ENCODE measurements at places on chromosomes 11 and 22.

- no peak for DNase-seq
These were observed 251.4 kb downstream of the TTC28 start for GRCh38 chr22:28428271-28428670.

DNA sequence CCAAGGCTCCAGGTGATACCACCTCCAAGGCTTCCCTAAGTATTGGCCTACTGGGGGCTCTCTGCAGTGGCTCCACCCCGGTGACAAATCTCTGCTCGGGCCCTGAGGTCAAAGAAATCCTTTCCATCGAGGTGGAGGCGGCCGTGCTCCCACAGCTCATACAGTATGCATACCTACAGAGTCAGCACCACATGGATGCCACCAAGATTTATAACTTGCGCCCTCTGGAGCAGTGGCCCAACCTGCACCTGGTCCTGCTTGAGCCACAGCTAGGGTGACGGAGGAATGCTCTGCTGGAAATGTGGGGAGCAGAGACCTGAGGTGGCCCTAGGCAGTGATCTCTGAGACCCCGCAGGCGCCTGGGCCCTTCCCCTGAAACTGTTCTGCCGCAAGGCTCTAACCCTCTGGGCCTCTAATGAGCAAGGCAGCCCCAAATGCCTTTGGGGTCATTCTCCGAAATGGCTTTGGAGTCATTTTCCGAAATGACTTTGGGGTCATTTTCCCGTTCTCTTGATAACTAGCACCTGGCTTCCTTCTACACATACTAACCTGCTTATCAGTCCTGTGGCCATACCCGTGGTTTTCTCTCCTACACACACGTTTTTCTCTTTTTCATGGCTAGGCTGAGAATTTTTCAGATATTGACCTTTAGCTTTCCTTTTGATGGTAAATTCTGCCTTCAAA, 33.9 kb downstream of the TMEM45B start:
- no peak for DNase-seq

GRCh38 chr11:66277471-66278362, at the start of gene CNIH2:
Gene CNIH2, plus strand, starts transcription at chr11:66278175. Its CDS starts 282 bp downstream, at chr11:66278457.
- DNase-seq, result no peak

DNA sequence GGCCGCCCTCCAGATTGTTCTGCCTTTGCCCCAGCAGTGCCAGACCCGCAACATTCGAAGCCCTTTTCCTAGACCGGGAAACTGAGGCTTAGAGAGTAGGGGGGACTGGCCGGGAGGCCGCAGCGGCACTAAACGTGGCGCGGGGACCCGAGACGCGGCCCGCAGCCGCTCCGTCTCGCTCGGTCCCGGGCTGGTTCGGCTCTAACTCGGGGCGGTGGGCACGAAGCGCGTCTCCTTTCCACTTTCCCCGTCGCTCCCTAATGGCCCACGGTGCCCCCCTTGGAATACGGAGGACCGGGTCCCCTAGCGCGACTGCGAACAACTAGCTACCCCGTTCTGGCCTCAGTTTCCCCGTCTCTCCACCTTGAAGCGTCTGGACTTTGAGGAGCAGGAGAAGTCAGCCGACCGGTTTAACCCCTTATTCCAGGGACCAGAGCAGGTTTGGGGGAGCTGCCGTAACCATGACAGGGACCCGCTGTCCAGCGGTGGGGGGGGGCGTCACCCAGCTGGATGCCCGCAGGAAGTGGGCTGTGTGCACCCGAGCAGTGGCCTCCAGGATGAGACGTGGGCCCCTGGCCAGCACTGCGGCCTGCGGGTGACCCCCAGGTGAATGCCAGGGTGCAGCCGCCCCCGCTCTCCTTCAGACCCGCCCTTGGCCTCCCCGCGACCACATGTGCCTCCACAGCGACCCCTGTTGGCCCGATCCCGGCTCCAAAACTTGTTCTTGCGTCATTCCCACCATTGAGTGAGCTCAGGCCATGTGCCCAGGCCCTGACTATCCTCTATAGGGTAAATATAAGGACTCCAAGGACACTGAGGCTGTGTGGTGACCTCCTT, 1.1 kb downstream of the CDC42EP1 start:
- peak; percentile 99 for DNase-seq

GRCh38 chr11:58763120-58763490, 31.4 kb upstream of the GLYAT start:
- DNase-seq, result no peak

- peak; percentile 45 for DNase-seq
These were observed 1.8 kb upstream of the NAALADL1 start for GRCh38 chr11:65059959-65060824.
